ENCODE measurements at places on chromosomes 1 and 21.
A peak's percentile ranks its signal among the peaks of the same experiment; 100 is the strongest.

DNA sequence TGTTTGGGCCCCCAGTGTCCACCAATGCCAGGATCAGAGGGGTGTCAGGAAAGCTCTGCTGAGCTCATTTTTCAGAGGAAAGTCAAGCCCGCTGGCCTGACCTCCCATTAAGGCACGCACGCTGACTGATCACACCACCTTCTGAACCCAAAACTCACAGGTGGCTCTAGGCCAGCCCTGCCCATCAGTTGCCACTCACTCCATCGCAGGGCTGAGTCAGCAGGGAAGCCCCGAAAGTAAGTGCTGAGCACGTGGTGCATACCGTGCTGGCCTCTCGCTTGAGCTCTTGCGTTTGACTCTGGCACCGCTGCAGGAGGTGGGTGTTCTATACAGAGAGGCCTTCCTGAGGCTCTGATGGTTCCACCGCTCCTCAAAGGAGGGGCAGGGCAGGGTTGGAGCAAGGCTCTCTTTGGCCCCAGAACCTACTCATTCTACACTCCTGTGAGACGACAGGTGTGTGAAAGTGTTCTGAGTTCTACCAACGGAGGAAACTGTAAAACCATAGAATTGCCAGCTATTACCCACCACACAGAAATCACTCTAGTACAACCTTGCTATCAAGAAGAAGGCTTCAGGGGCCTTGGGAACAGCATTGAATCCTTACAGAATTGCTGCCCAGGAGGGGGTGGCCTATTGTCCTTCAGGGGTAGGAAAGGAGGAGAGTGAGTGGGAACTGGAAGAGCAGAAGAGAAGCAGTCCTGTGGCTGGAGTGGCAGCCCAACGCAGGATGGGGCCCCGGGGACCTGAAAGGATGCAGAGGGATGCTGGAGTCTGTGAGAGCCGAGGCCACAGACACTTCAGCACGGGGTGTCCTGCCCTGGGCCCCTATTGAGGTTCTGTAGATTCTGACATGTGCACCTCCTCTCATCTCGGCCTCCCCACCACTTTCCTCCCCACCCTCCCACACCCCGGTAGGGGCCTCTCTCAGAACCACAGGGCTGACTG is 214.7 kb upstream of the EDN2 start:
- DNase-seq: no peak

GRCh38 chr21:20026543-20026942 is 971.7 kb upstream of the NCAM2 start:
- no peak for DNase-seq

- no peak for DNase-seq
These were observed 21.1 kb downstream of the CACNA1E start for GRCh38 chr1:181504399-181504842.

GRCh38 chr1:164141797-164142196 is 417.2 kb upstream of the PBX1 start:
- no peak for DNase-seq

DNA sequence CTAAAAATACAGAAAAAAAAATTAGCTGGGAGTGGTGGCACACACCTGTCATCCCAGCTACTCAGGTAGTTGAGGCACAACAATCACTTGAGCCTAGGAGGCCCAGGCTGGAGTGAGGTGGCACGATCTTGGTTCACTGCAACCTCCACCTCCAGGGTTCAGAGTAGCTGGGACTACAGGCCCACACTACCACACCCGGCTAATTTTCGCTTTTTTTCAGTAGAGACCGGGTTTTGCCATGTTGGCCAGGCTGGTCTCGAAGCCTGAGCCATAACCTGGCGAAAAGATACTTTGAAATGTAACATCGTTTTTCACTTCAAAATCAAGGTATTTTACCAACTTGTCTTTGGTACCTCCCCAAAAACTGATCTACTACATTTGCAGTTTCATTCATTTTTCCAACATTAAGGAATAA is 6.1 kb downstream of the GAS5 start:
- DNase-seq: no peak

GRCh38 chr1:205077158-205077933 is 6.9 kb downstream of the TMEM81 start:
- DNase-seq: no peak

DNA sequence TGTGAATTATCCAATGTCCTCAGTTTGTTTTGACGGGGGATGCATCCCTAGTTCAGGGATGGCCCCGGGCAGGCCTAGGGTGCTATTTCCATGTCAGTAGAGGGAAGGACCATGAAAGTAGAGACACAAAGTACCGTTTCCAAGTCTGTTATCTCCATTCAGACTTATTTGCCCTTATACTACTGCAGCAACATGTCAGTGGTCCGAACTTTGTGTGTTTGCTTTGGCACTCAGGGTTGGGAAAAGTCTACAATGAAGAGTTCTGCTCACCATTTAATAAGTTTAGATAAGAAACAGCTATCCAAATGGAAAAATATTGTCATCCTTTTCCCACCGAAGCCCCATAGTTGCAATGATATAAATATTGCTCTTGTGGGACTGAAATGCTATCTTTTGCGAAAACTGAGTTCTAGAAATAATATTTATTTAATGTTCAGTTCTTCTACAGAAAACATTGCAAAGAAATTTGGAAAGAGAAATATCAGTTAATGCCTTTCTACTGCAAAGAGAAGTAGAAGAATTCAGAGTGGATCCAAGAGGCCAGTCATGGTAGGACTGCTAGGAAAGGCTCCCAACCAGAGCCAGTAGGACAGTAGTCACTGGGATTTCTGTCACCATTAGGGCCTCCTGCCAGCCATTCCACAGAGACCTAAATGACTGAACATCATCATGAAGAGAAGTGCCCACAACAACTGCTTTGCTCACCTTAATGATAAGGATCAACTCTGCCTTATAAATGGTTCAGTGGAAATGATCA is 11.5 kb upstream of the AGT start:
- DNase-seq: no peak

GRCh38 chr1:165222580-165222979 is 133.9 kb downstream of the LMX1A start:
- DNase-seq: no peak

DNA sequence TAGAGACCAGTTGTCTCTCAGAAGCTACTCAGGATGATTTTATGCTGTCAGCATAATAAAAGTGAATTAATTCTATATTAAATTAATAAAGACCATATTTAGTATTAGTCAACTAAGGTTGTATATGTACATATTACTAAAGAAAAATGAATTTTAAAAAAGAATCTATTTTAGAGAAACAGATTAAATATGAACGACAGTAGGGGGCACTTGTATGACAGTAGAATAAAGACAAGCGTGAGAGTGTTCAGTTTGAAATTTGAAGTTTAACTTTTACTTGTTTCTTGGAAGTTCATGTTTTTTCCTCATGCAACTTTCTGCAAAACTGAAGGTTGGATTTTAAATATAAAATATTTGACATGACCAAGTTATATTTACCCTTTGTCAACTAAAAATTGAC is 67.9 kb upstream of the MACF1 start:
- no peak for DNase-seq

- peak; percentile 40 for DNase-seq
These were observed 5.4 kb downstream of the LSS start for GRCh38 chr21:46223217-46223616.

- DNase-seq: no peak
These were observed 74.1 kb downstream of the ADARB1 start for GRCh38 chr21:45148316-45148990.

DNA sequence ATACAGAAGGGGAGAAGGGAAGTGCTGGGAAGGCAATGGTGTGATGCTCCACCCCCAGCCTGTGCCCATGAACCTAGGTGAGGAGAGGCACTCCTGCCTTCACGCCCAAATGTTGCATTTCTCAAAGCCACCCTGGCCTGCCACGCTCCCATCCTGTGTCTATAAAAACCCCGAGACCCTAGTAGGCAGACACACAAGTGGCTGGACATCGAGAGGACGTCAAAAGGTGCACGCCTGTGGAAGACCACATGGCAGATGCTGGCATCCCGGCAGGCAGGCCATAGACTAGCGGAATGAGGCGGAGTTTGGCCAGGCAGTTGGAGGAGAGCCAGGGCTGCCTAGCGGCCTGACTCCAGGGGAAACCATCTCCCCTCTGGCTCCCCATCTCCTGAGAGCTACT is 1168.5 kb upstream of the ADGRL2 start:
- no peak for DNase-seq

GRCh38 chr1:150753416-150753815 is 12.2 kb downstream of the CTSS start:
- no peak for DNase-seq

DNA sequence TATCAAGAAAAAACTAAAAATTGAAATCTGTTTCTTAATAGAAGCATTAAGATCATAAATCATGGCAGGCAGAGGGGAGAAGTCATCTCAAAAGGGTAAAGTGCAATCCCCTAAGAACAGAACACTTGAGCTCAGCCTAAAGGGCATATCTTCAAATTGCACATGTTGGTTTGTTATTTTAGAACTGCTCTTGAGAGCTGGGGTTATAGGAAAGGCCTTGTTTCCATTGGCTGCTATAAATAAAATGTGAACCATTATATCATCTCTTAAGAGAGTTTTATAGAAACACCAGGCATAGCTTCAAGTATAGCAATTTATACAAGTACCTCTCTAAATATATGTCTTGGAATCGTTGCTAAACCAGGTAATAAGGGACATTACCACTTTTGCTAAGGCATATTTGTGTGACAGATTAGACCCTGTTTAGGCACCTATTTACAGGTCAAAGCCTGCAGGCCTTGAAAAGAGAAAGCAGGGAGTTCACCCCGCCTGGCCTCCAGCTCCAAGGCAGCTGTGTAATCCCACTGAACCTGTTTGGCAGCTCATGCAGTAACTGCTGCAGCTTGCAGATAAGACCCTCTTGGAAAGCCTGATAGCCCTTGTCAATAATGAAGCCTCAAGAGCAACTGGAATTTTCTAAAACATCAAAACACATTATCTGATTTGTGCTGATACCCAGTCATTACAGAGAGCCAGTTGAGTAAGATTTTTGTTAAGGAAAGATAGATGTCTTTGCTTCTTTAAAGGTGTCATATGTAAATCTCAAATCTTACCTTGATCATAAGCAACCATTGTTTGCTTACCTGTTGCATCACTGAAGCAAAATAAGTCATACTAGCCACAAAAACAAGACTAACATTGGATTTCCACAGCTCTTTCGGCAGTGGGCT is 24.2 kb upstream of the SYDE2 start:
- DNase-seq: no peak

- peak; percentile 48 for DNase-seq
These were observed 338.0 kb downstream of the MATN1 start for GRCh38 chr1:30385246-30385995.

- DNase-seq: no peak
These were observed 215.7 kb downstream of the DSCAM start for GRCh38 chr21:40631211-40631610.

- peak; percentile 86 for DNase-seq
These were observed 32.7 kb upstream of the WASF2 start for GRCh38 chr1:27522432-27523336.

DNA sequence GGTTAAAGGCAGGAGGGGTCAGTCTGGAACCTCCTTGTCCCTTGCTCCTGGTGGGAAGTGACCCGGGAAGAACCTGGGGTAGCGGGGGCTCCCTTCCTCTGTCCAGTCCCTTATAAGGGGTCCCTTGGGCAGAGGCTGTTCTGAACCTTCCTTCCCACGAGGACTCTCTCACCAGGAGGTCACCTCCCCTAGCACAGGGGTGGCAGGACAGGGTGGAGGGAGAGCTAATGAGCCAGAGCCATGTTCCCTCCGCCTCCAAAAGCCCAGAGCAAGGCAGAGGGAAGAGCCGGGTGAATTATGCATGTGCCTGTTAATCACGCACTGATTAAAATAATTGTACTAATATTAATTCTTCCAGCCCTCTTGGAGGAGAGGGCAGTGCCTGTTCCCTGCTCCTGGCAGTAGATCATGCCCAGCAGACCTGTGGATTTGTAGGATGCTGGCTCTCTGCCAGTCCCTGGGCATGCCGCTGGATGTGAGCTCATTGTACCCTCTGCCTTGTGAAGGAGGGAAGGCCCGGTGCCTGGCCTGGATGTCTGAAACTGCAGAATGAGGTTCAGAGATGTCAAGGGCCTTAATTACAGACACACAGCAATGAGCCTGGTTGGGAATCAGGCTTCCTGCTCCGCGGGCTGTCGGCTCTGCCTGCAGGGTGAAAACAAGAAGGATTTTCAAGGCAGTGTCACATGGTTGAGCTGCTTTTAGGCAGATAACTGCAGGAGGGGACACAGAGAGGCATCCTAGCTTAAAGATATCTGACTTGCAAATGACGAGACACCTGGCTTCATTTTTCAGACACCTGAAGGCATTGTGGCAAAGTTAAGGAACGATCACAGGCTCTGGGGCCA is 68.2 kb downstream of the IGSF21 start:
- DNase-seq: no peak

GRCh38 chr1:107339775-107340174 is 198.9 kb downstream of the NTNG1 start:
- no peak for DNase-seq

DNA sequence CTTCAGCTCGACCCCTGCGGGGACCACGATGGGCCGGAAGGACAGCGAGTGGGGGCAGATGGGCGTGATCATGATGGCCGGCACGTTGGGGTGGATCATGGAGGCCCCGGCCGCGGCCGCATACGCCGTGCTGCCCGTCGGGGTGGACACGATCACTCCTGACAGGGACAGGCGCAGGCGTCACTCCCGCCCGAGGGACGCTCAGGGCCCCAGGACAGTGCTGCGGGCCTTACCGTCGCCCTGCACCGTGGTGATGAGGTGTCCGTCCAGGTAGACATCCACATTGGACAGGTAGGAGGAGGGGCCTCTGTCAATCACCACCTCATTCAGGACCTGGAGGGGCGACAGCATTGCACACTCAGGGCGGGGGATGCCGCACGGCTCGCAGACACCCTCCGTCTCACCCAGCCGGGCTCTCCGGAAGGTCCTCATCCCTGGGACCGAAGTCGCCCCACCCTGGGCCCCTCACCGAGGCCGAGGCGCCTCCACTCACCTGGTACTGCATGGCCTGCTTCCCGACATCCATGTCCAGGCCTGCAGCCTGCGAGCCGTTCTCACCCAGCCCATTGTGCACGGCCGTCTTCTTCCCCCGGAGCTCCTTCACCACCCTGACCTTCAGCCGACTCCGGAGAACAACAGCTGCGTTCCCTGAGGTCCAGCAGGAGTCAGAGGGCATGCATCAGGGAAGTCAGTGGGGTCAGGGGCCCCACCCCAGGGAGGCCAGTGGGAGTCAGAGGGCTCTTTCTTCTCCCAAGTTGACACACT is 24.0 kb downstream of the NADK start:
- no peak for DNase-seq

DNA sequence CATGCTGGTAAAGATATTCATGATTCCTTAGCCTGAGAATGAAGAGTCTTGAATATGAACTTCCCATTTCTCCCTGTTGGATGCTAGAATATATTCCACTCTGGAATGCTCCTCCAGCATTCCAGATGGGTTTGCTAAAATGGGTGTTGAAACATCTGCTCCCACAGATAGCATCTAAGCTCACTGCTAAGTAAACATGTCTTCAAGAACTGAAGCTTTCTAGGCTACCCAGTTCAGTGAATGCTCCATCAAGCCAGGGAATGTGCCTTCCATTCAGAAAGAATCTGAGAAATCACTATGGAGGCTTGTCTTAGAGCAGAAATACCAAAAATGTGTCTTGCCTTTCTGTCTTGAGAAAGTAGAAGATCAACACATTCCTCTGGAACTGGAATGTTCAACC is 81.1 kb downstream of the TNFSF18 start:
- no peak for DNase-seq

Data from suprapubic skin (tissue), 4 donors.